ENCODE measurements at places on chromosomes 6 and 20. TPM values are rescaled to one million over a fixed set of nuclear protein-coding genes. Genes with fewer than 3 reads are reported as not detected.
A peak's percentile ranks its signal among the peaks of the same experiment; 100 is the strongest.

The RGS17 gene
- total RNA-seq: 0.25 TPM

DNA sequence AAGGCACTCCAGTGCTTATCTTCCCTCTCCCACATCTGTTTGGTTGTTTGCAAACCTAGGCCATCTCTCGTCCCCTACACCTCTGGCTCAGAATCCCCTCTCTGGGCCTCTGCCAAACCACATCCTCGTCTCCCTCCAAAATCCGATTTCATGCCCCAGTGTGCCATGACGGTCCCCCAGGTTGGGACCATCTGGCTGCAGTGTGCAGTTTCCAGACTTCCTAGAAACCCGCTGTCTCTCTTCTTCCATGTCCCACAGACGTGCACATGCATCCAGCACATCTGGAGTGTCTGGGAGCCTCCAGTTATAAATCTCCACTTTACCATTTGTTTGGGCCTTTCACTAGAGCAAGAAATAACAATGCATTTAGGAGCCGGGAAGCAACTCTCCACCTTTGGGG is 316.2 kb downstream of the KIF16B start:
- H3K36me3 ChIP-seq: no peaks in the 10 kb centered on the region
- DNase-seq: peak; percentile 42
- H3K27me3 ChIP-seq: no peaks in the 10 kb centered on the region
- no peak overlapping the region for H3K4me3 ChIP-seq

The FERMT1 gene
- total RNA-seq: 9.8 TPM

DNA sequence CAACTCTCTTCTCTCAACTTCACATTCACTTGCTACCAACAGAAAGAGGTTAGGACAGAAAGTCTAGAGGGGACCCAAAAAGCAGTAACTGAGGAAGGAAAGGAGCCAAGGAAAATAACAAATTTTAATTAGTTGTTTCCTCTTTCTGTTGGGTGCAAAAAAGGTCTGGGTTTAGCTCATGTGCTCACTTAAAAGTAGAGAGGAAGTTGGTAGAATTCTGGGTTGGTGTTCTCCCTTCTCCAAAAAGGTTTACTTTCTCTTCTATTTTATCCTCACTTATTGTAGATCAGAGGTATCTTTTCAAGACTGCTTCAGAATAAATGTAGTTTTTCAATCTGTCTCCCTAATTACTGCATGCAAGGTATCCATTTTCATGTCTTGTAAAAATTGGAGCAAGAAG is 42.8 kb downstream of the MAP3K7 start:
- H3K4me1 ChIP-seq: no peaks in the 10 kb centered on the region
- no peaks in the 10 kb centered on the region for H3K27me3 ChIP-seq

- DNase-seq: no peak
- H3K4me1 ChIP-seq: no peaks in the 10 kb centered on the region
- no peaks in the 10 kb centered on the region for H3K27me3 ChIP-seq
- no peak overlapping the region for H3K4me3 ChIP-seq
Measured at GRCh38 chr6:123016431-123017103, 20.5 kb downstream of the CLVS2 start.

- no peaks in the 10 kb centered on the region for H3K4me1 ChIP-seq
- DNase-seq: no peak
- no peaks in the 10 kb centered on the region for H3K36me3 ChIP-seq
- H3K4me3 ChIP-seq: no peak overlapping the region
Measured at GRCh38 chr6:157546321-157546720, 165.3 kb downstream of the ZDHHC14 start.

The NKX2-2 gene
- not detected for total RNA-seq

- no peak overlapping the region for H3K4me3 ChIP-seq
- H3K36me3 ChIP-seq: no peaks in the 10 kb centered on the region
- H3K27me3 ChIP-seq: no peaks in the 10 kb centered on the region
- H3K4me1 ChIP-seq: peaks cover 25% of the 10 kb centered on the region
- DNase-seq: no peak
- H3K27ac ChIP-seq: no peak overlapping the region
Measured at GRCh38 chr20:654417-654750, 1.4 kb upstream of the SRXN1 start.

The CASS4 gene
- 0.74 TPM for total RNA-seq

DNA sequence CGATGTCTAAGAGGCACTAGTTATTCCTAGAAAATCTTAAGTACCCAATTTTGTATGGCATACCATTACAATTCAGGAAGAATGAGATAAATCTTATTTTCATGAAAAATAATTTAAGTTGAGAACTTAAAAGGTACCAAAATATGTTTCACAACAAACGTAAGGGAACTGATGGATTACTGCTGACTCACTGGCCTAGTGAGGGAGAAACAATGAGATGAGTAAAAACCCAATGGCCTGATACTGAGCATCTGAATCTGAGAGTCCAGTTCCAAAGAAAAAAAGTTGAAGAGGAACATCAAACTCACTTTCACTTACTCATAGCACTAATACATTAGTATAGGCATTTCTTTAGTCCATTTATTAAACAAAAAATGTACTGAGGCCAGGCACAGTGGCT is 56.0 kb downstream of the MDN1 start:
- H3K27me3 ChIP-seq: no peaks in the 10 kb centered on the region
- no peak overlapping the region for H3K27ac ChIP-seq
- H3K4me1 ChIP-seq: no peaks in the 10 kb centered on the region
- H3K36me3 ChIP-seq: peaks cover 29% of the 10 kb centered on the region

- H3K36me3 ChIP-seq: no peaks in the 10 kb centered on the region
- H3K27me3 ChIP-seq: no peaks in the 10 kb centered on the region
- DNase-seq: no peak
- H3K4me3 ChIP-seq: no peak overlapping the region
Measured at GRCh38 chr20:59735917-59736316, 131.6 kb downstream of the PHACTR3 start.

DNA sequence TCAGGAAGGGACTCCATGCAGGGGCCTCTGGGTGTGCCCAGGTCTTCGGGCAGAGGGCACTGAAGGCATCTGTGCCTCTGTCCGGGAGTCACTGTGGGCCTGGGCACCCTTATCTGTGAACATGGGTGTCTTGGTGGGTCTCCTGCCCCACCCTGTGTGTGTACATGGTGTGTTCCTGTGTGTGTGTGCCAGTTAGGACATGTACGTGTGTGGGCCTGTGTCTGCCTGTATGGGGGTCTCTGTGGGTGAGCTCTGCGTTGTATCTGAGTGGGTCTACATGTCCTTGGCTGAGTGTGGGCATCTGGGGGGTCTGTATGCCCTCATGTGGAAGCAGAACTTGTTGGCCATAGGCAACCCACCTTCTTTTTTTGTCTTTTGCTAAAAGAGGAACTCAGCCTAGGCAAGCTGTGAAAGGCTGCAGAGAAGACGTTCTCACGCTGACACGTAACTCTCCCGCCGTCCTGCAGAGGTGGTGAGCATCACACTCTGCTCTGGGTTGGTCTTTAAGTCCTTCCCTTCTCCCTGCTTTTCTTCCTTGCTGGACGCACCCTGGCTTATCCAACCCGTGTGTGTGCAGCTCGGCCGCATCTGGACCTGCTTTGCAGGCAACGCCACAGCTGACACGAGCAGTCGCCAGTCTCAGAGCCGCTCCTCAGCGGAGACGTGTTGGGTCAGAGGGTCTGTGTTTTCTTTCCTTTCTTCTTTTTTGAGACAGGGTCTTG is 532 bp upstream of the NPBWR2 start:
- no peaks in the 10 kb centered on the region for H3K36me3 ChIP-seq
- no peak overlapping the region for H3K4me3 ChIP-seq
- no peak for DNase-seq
- H3K4me1 ChIP-seq: no peaks in the 10 kb centered on the region

The REV3L gene
- 33.9 TPM for total RNA-seq

GRCh38 chr6:70834520-70834919 is 122.3 kb downstream of the B3GAT2 start:
- H3K36me3 ChIP-seq: no peaks in the 10 kb centered on the region
- no peak overlapping the region for H3K4me3 ChIP-seq
- H3K27ac ChIP-seq: no peak overlapping the region

The BMP7 gene
- 17.2 TPM for total RNA-seq

GRCh38 chr20:44431502-44432234 is 44.0 kb upstream of the TTPAL start:
- no peak overlapping the region for H3K4me3 ChIP-seq
- DNase-seq: no peak
- no peaks in the 10 kb centered on the region for H3K27me3 ChIP-seq
- H3K27ac ChIP-seq: no peak overlapping the region
- no peaks in the 10 kb centered on the region for H3K4me1 ChIP-seq

The TTBK1 gene
- total RNA-seq: not detected

The TFAP2C gene
- total RNA-seq: 20.6 TPM

The LY6G5C gene
- 1.7 TPM for total RNA-seq

The ZNF831 gene
- total RNA-seq: 2.2 TPM

- H3K4me1 ChIP-seq: peaks cover 2% of the 10 kb centered on the region
- H3K27me3 ChIP-seq: no peaks in the 10 kb centered on the region
- no peak for DNase-seq
- H3K36me3 ChIP-seq: no peaks in the 10 kb centered on the region
- H3K27ac ChIP-seq: no peak overlapping the region
Measured at GRCh38 chr6:14748679-14749078, 497.2 kb upstream of the JARID2 start.

GRCh38 chr6:142872376-142872775 is 72.6 kb downstream of the HIVEP2 start:
- no peak overlapping the region for H3K4me3 ChIP-seq
- H3K27ac ChIP-seq: no peak overlapping the region
- H3K4me1 ChIP-seq: peaks cover 20% of the 10 kb centered on the region
- DNase-seq: no peak

- no peaks in the 10 kb centered on the region for H3K4me1 ChIP-seq
- no peak overlapping the region for H3K4me3 ChIP-seq
- DNase-seq: no peak
- H3K27ac ChIP-seq: no peak overlapping the region
- H3K36me3 ChIP-seq: peaks cover 53% of the 10 kb centered on the region
Measured at GRCh38 chr20:34449674-34450592, 66.3 kb upstream of the DYNLRB1 start.

DNA sequence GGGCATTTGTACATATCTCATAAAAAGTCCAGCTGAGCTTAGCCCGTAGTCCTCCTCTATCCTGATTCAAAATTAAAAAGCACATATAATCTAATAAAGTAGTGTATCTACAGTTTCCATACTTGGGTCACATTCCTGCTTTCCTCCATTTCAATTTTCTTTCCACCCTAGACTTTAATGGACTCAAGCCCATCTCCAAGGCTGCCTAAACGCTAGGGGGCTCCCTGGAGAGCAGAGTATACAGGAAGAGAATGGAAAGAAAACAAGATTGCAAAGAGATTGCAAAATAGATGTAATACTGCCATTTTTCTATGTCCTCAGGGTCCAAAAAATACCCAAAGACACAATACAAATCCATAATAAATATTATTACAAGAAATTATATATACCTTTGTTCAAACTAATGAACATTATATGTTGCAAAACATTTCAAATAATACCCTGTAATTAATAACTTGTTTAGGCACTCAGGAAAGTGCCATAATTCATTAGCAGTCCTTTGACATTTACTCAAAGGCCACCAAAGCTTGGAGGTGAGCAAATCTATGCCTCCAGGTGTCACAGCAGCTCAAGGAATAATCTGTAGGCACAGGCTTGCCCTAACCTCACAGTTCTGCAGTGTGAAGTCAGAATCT is 2.4 kb upstream of the MCM3 start:
- no peak overlapping the region for H3K27ac ChIP-seq
- H3K36me3 ChIP-seq: no peaks in the 10 kb centered on the region

The CLPSL1 gene
- not detected for total RNA-seq

- H3K36me3 ChIP-seq: no peaks in the 10 kb centered on the region
- no peak overlapping the region for H3K27ac ChIP-seq
- DNase-seq: no peak
- H3K27me3 ChIP-seq: no peaks in the 10 kb centered on the region
- H3K4me1 ChIP-seq: no peaks in the 10 kb centered on the region
Measured at GRCh38 chr6:20771409-20771808, 237.2 kb downstream of the CDKAL1 start.

The PSMB8 gene
- total RNA-seq: 31.9 TPM

DNA sequence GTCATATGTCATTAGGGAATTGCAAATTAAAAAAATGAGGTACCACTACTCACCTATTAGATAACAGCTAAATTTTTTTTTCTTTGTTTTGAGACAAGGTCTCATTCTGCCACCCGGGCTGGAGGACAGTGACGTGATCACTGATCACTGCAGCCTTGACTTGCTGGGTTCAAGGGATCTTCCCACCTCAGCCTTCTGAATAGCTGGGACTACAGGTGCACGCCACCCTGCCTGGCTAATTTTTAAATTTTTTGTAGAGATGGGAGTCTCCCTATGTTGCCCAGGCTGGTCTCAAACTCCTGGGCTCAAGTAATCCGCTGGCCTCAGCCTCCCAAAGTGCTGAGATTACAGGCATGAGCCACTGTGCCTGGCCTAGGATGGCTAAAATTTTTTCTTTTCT is 57.1 kb upstream of the NCOA3 start:
- no peaks in the 10 kb centered on the region for H3K36me3 ChIP-seq
- no peaks in the 10 kb centered on the region for H3K4me1 ChIP-seq
- DNase-seq: no peak
- H3K27me3 ChIP-seq: no peaks in the 10 kb centered on the region
- no peak overlapping the region for H3K4me3 ChIP-seq
- H3K27ac ChIP-seq: no peak overlapping the region

The MDFI gene
- 37.3 TPM for total RNA-seq

The CYP39A1 gene
- total RNA-seq: 5.4 TPM

- no peak for DNase-seq
- peaks cover 59% of the 10 kb centered on the region for H3K4me1 ChIP-seq
- H3K4me3 ChIP-seq: no peak overlapping the region
- H3K27ac ChIP-seq: no peak overlapping the region
Measured at GRCh38 chr6:98831057-98831958, 3.1 kb upstream of the POU3F2 start.

GRCh38 chr6:75747152-75747992 is 1.7 kb upstream of the MYO6 start:
- H3K36me3 ChIP-seq: no peaks in the 10 kb centered on the region
- no peaks in the 10 kb centered on the region for H3K27me3 ChIP-seq
- H3K4me3 ChIP-seq: no peak overlapping the region
- peaks cover 32% of the 10 kb centered on the region for H3K4me1 ChIP-seq

- peaks cover 37% of the 10 kb centered on the region for H3K4me1 ChIP-seq
- H3K27me3 ChIP-seq: no peaks in the 10 kb centered on the region
- no peaks in the 10 kb centered on the region for H3K36me3 ChIP-seq
- DNase-seq: no peak
- H3K4me3 ChIP-seq: no peak overlapping the region
Measured at GRCh38 chr6:52667572-52667971, 3.3 kb upstream of the TMEM14A start.

DNA sequence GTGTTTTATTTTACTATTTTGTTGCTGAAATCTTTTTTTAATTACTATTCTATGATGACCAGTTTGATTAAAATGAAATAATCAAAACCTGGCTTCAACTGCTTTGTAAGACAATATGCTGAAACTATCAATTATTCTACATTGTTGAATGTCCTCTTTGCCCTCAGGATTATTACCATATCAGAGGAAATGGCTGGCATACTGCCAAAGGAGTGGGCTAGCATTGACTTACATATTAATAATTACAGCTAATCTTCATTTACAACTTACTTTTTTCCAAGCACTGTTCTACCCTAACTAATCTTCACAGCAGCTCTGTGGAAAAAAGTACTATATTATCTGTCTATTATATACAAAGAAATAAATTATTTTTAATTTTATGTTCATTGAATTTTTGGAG is 560.5 kb downstream of the BCKDHB start:
- H3K4me1 ChIP-seq: no peaks in the 10 kb centered on the region
- no peaks in the 10 kb centered on the region for H3K36me3 ChIP-seq
- H3K4me3 ChIP-seq: no peak overlapping the region
- H3K27me3 ChIP-seq: no peaks in the 10 kb centered on the region
- H3K27ac ChIP-seq: no peak overlapping the region

GRCh38 chr20:59094576-59094975 is 52.0 kb upstream of the PRELID3B start:
- H3K36me3 ChIP-seq: no peaks in the 10 kb centered on the region
- no peaks in the 10 kb centered on the region for H3K4me1 ChIP-seq
- H3K27ac ChIP-seq: no peak overlapping the region
- DNase-seq: no peak
- no peaks in the 10 kb centered on the region for H3K27me3 ChIP-seq
- H3K4me3 ChIP-seq: no peak overlapping the region

The CDH26 gene
- total RNA-seq: 6.6 TPM

The PGC gene
- 3.4 TPM for total RNA-seq
